ENCODE measurements at places on chromosomes 7 and 10.

- DNase-seq: no peak
These were observed 40.3 kb upstream of the SH2D4B start for GRCh38 chr10:80497187-80498077.

DNA sequence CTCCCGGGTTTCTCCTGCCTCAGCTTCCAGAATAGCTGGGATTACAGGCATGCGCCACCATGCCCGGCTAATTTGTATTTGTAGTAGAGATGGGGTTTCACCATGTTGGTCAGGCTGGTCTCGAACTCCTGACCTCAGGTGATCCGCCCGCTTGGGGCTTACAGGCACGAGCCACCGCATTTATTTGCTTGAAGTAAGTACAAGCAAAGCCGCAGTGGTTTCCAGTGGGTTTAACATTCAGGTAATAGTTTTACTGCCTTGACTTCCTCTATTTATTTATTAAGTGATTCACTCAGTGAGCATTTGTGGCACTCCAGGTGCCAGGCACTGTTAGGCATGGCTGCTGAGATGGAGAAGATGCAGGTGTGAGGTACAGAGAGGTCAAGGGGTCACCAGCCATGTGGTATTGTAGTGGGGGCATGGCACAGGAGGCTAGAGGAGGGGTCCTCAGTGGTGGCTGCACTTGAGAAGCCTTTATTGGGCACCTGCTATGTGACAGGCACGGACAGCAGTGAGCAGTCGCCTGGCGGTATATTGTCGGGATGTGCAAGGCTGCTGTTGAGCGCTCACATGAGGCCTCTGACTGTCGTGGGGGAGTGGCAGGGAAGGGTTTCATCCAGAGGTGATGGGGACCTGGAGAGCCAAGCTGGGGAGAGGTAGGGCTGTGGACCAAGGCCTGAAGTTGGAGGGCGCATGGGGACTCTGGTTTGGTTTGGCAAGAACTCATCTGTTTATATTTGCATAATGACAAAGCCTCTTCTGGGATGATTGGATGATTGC lies 54.9 kb downstream of the DOCK1 start:
- no peak for DNase-seq

GRCh38 chr10:68601501-68602265 lies 41.5 kb downstream of the TET1 start:
- DNase-seq: no peak

GRCh38 chr10:27345455-27345920 lies 104.9 kb upstream of the ACBD5 start:
- no peak for DNase-seq

DNA sequence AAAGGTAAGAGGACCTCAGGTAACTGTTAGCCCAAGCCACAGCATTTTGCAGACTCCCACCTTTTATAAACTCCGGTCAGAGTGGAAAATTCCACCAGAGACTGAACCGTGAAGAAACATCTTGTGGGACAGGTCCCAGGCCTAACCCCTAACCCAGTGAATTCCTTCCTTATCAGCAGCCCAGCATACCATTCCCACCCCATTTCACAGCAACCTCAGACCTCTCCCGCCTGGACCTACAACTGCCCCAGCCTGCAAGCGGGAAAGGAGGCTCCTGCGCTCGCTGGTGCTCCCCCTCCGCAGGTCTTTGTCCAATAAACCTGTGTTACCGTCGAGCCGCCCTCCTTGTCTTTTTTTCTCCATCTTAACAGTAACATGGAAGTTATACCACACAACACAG lies 736.6 kb downstream of the MAGI2 start:
- DNase-seq: no peak

GRCh38 chr10:127556916-127557315 lies 7.8 kb downstream of the NPS start:
- DNase-seq: no peak

All from amniotic stem cell (primary cell).